ENCODE measurements at places on chromosomes 7 and 10.

DNA sequence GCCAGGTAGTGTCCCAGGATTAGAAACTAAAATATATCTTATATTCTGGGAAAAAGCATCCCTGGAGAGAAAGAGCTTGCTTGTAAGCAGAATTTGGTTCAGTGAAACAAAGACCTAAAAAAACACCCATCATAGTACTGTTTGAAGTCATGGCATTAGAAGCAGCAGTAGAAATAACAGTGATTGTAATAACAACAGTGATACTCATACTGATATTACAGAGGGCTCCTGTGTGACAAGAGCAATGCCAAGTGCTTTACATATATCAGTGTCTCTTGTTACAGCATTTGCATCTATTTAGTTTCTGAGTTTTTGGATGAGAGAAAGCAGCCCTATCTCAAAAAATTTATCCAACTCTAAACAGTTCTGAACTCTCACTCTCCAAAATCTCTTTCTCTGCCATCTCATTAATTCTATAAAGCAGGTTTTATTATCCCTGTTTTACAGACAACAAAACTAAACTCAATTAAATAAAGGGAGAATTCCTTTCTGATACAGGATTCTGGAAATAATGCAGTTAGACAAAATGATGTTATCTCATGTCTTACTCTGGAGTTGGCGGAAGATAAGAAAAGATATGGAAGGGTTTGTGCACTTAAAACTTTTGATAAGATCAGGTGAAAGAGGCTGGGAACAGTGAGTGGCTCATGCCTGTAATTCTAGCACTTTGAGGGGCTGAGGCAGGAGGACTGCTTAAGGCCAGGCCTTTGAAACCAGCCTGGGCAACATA, 146.5 kb upstream of the AOAH start:
- no peak for DNase-seq

GRCh38 chr10:47297866-47298540, 2.0 kb upstream of the GDF10 start:
- no peak for DNase-seq

DNA sequence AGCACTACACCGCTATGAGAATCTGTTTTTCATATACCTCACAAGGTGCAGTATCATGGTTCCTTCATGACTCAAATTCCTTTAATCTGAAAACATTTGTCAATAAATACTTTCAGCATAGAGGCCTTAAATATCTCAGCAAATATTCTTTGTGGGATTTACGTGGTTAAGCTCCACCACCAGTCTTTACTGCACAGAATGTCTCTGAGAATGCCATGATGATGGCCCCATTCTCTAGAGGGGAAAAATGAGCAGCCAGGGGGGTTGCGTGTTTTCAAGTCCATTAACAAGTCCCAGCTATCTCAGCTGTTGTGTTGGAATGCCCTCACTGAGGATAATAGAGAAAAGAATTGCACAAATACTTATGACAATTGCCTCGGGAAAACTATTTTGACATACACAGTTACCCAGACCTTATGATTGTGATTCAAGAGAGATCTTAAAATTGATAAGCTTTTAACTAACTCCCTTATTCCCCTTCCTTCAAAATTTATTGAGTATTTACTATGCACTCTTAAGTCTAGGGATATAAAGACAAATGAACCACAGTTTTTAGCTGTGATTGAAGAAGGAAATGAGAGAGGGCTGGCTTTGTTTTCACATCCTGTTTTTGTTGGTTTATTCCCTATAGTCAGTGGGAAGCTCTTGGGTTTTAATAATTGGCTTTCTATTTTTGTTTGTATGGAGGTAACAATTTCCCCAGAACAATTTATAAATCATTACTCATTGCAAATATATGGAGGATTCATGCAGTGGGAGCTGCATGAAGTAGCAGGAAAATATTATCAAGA, 176.5 kb upstream of the VWC2 start:
- DNase-seq = no peak

GRCh38 chr10:84213076-84213475, 12.3 kb downstream of the LRIT2 start:
- DNase-seq = no peak

- no peak for DNase-seq
These were observed 166.7 kb downstream of the POU6F2 start for GRCh38 chr7:39144420-39144819.

DNA sequence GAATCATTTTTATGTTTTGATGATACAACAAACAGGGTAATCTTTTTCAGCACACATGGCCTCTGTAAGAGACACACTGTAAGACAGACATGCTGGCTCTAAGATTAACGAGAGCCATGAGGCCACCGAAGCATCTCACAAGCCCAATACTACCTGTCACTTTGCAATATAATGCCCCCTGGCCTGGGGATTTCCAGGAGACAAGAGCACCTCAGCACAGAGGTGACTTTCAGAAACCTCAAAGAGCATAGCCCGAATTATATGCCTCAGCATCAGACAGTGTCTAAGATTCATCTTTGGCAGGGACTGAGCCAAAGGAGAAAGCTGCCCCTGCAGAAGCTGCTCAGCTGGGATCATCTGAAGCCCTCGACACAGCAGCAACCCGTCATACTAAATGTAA, 44.2 kb upstream of the TMEM213 start:
- no peak for DNase-seq

GRCh38 chr7:124276005-124276622, 243.2 kb upstream of the TMEM229A start:
- no peak for DNase-seq

DNA sequence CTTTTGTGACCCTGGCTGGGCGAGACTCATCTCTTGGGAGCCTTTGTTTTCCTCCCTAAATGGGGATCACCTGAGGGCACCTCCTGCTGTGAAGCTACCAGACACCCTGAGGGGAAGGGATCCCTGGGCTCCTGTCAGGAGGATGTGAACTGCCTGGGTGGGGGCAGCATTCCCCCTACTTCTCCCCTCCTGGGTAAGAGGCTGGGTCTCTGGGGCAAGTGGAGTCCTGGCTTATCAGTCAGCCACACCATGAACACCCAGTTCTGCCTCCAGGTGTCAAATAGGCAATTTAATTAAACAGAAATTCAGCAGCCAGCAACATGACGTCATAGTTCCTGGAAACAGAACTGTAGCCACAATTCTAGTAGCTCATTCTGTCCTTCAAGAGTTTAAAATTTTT, 97.7 kb upstream of the RET start:
- DNase-seq = no peak

- DNase-seq = no peak
These were observed 370.2 kb downstream of the NRG3 start for GRCh38 chr10:82245157-82245556.

GRCh38 chr10:86290933-86291615, 75.5 kb downstream of the GRID1 start:
- DNase-seq = no peak

Data from stimulated activated CD8-positive, alpha-beta memory T cell treated with anti-CD3 and anti-CD28 coated beads, Interleukin-2, amount 100 ng/mL, for 1 hour (primary cell).